ENCODE measurements at places on chromosomes 2 and 18.
A peak's percentile ranks its signal among the peaks of the same experiment; 100 is the strongest.

GRCh38 chr2:33371304-33372090, 105.0 kb upstream of the RASGRP3 start:
- DNase-seq, result no peak

GRCh38 chr2:217277646-217278398, 418.0 kb upstream of the TNP1 start:
- no peak for DNase-seq

DNA sequence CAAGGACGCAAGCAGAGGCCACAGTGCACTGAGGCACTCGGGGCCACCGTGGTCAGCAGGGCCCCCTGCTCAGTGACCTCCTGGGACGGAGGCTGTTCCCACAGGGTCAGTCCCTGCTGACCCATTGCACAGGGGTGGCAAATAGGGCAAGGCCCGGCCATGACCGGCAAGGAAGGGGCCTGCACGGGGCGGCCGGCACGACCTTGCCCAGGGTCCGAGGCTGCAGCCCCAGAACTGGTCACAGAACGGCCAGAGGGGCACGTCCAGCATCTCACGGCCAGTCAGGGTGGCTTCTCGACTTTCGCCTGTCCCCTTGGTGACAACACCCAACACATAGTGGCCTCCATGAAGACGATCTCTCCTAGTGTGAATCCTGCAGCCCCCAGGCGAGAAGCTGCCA, 27.6 kb upstream of the OTOS start:
- DNase-seq, result no peak

GRCh38 chr2:241064008-241064801, 37.9 kb downstream of the MTERF4 start:
- DNase-seq, result peak; percentile 13

DNA sequence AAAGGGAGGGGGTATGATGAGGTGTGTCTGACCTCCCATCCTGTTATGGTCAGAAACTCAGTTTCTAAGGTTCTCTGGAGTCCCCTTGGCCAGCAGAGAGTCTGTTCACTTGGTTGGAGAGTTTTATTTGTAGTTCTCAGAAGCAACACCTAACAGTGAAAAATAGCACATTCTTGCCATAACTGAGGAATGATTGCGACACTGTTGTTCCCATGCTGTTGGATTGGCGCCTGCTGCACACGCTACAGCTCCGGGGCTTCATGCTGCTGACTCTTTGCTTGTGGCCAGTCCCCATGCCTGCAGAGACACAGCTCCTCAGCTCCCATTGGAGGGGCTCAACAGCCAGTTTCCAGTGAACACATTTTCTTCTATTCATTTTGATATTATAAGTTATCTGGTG, 42.1 kb downstream of the TPGS2 start:
- no peak for DNase-seq

GRCh38 chr2:239212121-239212928, 188.5 kb downstream of the HDAC4 start:
- no peak for DNase-seq

DNA sequence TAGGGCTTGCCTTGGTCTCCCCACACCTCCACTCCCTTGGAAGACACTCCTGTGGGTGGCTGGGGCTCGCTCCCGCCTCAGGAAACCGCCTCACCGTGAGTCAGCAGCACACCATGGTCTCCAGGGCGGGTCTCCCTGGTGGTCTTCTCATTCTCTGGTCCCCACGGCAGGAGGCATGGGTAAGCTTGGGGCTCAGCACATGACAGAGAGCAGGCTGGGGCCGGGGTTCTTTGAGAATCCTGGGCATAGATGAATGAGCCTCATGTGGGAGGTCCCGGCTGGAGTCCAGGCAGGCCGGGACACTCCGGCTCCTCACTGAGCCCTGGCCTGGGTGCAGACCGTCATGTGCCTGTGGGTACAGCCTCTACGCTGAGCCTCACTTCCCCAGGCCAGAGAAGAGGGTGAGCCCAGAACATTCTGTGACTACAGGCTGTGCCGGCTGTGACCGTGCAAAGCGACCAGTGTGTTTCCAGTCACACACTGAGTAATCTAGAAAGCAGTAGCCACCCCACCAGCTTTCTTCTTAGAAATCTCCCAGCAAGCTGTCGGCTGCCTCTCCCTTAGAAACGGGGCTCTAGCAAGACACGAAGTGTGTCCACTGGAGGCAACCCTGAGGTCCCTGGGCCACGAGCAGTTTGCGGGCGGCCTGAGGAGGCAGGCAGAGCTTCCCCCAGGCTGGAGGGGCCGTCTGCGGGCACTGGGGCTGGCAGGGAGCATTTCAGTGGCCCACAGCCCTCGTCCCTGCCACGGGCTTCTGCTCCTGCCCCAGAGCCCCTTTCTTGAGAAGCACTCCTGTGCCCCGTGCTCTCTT, 93.1 kb downstream of the RHOB start:
- DNase-seq, result no peak

- DNase-seq, result no peak
These were observed 21.1 kb downstream of the BABAM2 start for GRCh38 chr2:27911458-27912210.

- no peak for DNase-seq
These were observed 160.8 kb upstream of the CAVIN2 start for GRCh38 chr2:192007581-192008228.

DNA sequence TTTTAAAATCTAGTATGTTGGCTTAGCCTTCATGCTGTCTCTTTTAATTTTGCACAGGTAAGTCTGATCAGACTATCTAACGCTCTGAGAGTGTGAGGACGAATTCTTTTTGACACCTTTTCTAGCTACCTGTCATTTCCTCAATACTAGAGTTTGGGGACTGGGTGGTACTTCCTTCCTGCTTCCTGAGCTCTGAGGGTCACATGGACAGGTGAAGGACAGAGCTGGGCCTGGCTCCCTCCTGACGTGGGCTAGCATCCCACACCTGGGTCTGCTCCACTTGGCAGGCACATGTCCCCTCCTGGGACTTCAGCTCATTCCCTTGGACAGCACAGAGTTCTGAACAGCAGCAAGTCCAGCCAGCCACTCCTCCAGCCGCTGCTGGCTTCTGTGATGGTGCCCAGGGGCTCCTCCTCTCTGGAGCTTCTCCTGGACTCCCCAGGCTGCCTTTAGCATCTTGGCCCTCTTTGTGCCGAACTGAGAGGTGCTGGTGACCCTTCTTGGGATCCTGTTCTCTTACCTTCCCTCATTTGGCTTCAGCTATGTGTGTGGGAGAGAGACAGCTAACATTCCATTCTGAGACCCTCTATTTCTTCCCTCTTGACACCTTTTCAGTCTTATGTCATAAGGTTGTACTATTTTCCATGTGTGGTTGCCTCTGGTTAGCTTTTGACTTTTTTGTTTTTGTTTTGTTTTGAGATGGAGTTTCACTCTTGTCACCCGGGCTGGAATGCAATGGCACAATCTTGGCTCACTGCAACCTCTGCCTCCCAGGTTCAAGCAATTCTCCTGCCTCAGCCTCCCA, 106.9 kb downstream of the B3GNT2 start:
- no peak for DNase-seq

- no peak for DNase-seq
These were observed 84.2 kb downstream of the DOK6 start for GRCh38 chr18:69484699-69485396.

DNA sequence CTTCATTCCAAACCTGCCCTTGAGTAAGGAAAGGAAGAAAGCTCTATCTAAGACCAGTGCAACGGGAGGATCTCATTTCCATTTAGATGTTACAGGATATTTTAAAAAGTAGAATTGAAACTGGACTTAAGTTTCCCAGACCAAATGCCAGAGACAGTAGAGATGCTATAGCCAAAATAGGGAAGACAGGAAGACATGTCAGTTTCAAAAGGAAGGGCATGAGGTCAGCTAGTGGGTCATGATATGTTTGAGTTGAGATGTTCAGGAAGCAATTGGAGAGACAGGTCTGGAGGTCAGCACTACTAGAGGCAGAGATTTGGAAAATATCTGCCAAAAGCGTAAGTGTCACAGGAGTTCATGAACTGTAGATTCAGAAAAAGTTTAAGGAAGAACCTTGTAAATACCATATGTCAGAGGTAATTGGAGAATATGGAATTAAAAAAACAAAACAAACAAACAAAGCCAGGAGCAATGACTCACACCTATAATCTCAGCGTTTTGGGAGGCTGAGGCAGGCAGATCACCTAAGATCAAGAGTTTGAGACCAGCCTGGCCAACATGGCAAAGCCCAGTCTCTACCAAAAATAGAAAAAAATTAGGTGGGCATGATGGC, 50.8 kb downstream of the EPHA4 start:
- no peak for DNase-seq

- no peak for DNase-seq
These were observed 62.3 kb downstream of the VWA3B start for GRCh38 chr2:98149333-98149697.

GRCh38 chr18:32213693-32214092, 23.9 kb downstream of the MEP1B start:
- DNase-seq, result no peak

GRCh38 chr2:194264586-194264985, 1392.4 kb upstream of the SLC39A10 start:
- DNase-seq, result no peak

GRCh38 chr2:224190234-224190935, 151.3 kb upstream of the SERPINE2 start:
- DNase-seq, result no peak

DNA sequence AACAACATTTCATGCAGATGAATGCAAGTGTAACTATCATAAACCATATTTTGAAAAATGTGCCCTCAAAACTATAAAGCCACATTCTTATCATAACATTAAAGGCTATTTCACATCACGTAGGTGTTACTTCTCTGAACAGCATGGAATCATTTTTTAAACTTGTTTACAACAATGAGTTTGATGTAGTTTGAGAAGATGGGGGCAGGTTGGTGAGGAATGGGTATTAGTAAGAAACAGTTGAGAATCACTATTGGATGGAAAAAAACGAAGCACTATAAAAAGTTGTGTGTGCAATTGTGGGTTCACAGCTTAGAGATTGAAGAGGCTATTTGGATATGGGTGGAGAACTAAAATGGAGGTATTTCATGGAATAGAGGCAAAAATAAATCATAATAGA, 569.1 kb downstream of the ARHGAP15 start:
- no peak for DNase-seq

GRCh38 chr18:13246591-13246990, 28.0 kb downstream of the LDLRAD4 start:
- DNase-seq, result no peak

DNA sequence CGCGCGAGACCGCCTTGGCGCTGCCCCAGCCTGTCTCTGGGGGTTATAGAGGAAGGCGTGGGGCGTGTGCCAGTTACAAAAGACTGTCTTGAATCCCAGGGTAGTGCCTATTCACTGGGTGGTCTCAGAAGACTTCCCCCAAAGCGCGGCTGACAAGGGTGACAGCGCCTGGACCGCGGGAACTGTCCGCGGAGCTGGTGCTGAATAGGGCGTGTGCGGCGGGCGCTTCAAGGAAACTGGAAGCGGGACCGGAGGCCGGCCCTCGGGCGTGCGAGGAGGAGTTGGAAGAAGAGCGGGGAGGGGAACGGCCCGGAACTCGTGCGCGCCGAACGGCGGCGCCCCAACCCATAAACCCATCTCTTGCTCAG, 2.3 kb downstream of the EGR4 start:
- DNase-seq, result peak; percentile 72

DNA sequence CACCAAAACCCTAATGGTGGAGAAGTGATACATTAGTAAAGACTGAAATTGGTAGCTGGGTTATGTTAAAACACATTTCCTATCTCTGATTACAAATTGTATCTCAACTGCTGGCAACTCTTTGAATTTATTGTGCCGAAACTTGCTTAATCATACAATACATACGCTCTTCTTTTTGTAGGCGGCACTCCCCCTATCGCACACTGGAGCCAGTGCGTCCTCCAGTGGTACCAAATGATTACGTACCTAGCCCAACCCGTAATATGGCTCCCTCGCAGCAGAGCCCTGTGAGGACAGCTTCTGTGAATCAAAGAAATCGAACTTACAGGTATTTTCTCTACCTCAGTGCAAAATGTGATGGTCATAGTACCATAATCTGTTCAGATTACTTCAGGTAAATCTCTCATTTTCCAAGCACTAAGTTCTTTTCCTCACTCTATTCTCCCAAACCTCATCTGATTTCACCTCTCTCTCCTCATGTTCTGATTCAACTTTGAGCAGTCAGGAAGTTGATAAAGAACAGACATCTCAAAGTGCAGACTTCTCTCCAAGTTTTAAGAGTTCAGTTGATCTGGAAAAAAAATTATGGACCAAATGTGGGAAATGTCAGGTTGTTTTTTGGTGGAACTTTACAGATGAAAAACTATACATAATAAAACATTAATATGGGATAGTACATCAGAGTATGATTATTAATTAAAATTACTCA, 66.5 kb downstream of the ABI2 start:
- peak; percentile 7 for DNase-seq

- no peak for DNase-seq
These were observed 6.0 kb downstream of the ATP6V1B1 start for GRCh38 chr2:70941701-70942100.

- DNase-seq, result no peak
These were observed 88.9 kb downstream of the PXDN start for GRCh38 chr2:1655461-1655860.

GRCh38 chr2:156756516-156756915, 320.3 kb downstream of the GPD2 start:
- DNase-seq, result no peak

- no peak for DNase-seq
These were observed 578.1 kb downstream of the PIK3C3 start for GRCh38 chr18:42533009-42533575.

- DNase-seq, result no peak
These were observed 38.6 kb downstream of the AGFG1 start for GRCh38 chr2:227510620-227510958.

GRCh38 chr2:181585732-181586131, 71.2 kb downstream of the CERKL start:
- DNase-seq, result no peak

DNA sequence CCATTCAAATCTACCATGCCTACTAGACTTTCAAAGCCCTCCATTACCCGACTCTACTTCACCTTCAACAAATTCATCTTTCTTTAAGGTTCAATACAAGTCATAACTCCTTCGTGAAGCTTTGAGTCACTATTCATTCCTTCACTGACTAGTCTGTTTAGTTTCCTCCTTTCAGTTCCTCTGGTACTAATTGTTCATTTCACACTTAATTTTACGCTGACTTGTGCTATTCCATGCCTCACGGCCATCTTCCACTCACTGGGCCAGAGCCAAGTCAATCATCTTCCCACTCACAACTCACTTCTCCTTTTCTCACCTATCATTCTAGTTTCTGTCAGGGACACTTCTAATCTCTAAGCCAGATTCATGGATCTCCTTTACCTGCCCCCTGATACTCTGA, 136.2 kb downstream of the MTX2 start:
- DNase-seq, result no peak

GRCh38 chr2:42421157-42421485, 60.1 kb upstream of the COX7A2L start:
- no peak for DNase-seq

- no peak for DNase-seq
These were observed 14.2 kb upstream of the OXER1 start for GRCh38 chr2:42777883-42778805.

GRCh38 chr2:229582151-229582550, 132.2 kb downstream of the DNER start:
- DNase-seq, result no peak

DNA sequence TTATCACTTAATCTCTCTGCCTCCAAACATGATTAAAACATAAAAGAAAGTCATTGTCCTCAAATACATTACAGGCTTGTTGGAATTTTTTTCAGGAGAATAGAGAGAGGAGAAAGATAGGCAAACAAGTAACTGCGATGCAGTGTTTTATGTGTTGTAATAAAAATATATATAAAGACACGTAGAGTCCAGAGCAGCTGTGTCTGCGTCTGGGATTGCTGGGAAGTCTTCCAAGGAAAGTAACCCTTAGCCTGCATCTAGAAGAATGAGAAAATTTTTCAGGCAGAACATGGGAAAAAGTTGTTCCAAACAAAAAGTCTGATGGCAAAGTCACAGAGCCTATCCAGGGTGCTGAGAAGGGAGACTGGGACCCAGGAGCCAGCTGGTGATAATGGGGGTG, 91.8 kb upstream of the ST6GAL2 start:
- DNase-seq, result no peak
